Stimulated activated CD8-positive, alpha-beta memory T cell treated with anti-CD3 and anti-CD28 coated beads, Interleukin-12 subunit alpha, Interleukin-12 subunit beta, amount 100 ng/mL, for 1 hour (primary cell): ENCODE measurements at places on chromosomes 4 and X.

GRCh38 chr4:69828828-69829227 is 31.1 kb downstream of the SULT1E1 start:
- no peak for DNase-seq

DNA sequence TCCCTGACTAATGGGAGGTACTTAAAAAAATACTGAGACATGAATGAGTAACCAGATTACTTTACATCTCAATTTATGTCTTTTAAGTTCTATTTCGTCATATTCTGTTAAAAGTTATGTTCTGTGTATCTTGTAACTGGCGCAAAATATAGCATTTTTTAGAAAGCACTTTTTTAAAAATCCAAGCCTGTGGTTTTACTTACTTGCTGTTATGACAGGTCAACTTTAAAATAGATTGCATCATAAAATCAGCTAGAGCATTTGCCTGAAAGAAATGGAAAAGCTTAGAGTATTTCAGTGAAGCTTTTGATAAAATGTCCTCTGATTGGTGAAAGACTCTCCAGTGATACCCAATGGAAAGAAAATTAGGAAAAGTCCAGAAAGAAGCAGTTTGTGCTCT is 1892.3 kb upstream of the TENM3 start:
- DNase-seq = no peak

- DNase-seq = no peak
Measured at GRCh38 chr4:94338681-94339351, 3.8 kb downstream of the HPGDS start.

GRCh38 chr4:184833046-184833838 is 7.5 kb upstream of the ACSL1 start:
- no peak for DNase-seq

GRCh38 chr4:139241784-139242151 is 38.3 kb downstream of the MGARP start:
- DNase-seq = no peak

DNA sequence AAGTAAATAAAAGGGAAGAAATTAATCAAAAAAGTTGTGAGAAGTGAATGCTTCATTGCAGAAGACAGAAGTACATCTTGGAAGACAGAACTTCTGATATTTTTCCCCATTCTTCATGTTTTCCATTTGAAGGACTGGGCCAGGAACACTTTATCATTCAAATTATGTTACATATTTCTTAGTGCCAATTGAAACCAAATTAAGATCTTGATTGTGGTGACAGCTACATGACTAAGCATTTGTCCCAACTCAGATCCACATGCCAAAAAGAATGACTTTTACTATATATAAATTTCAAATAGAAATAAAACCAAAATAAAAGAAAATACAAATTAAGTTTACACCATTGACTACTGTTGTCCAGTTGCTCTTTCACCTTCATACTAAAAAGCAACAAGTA is 14.0 kb upstream of the FGF5 start:
- no peak for DNase-seq

- DNase-seq = no peak
Measured at GRCh38 chr4:164204434-164204833, 549.5 kb upstream of the SMIM31 start.

GRCh38 chrX:54166915-54167314 is 16.1 kb downstream of the FAM120C start:
- DNase-seq = no peak

- DNase-seq = no peak
Measured at GRCh38 chrX:68842351-68842750, 13.5 kb downstream of the EFNB1 start.

DNA sequence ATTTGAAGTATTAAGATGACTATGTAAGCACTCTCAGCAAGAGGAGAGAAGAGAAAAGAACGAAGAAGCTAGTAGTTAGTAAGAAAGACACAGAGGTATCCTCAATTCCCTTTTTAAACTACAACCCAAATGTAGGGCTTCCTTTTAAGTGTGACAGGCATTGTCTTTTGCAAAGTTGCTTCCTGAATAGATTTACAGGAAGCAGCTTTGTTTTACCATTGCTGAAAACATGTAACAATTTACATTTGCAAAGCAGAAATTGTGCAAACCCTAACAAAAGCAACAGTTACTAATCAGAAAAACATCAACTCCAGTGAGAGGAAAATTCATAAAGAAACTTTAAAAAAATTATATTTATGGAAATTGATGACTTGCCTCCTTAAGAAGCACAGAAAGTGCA is 96.4 kb downstream of the FAM13A start:
- DNase-seq = no peak

GRCh38 chrX:55159551-55159950 is 60.6 kb upstream of the PAGE5 start:
- no peak for DNase-seq

- DNase-seq = no peak
Measured at GRCh38 chrX:129144172-129145038, 378.9 kb downstream of the SMARCA1 start.

GRCh38 chrX:17374619-17375366 is at the start of gene NHS:
NHS (plus strand) TSS chrX:17375200; CDS start chrX:17375758, 558 bp downstream.
- DNase-seq = no peak

GRCh38 chr4:42628740-42629139 is 28.2 kb downstream of the ATP8A1 start:
- DNase-seq = no peak

DNA sequence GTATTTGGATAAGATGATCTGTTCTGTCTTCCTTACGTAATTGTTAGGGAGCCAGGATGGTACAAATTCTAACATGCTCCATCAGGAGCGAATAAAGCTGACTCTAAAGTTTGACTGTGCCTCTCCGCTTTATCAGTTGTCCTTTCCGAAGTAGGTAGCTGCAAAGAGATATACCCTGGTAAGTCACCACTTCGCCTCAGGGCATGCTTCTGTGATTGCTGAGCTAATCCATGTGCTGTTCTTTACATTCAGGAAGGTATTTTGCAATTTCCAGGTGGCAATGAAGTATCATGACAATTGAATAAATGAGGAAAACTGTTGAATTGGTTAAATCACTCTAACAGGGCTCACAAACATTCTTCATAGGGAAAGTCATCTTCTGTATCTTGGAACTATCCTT is 38.9 kb downstream of the KIT start:
- DNase-seq = no peak

GRCh38 chrX:7117587-7117986 is 29.9 kb upstream of the STS start:
- DNase-seq = no peak

- DNase-seq = no peak
Measured at GRCh38 chr4:28278676-28279075, 1418.0 kb downstream of the STIM2 start.

GRCh38 chr4:3530663-3531254 is 1.5 kb downstream of the LRPAP1 start:
- no peak for DNase-seq

GRCh38 chrX:11073381-11073780 is 37.8 kb upstream of the HCCS start:
- no peak for DNase-seq

GRCh38 chr4:80685214-80685613 is 345.3 kb upstream of the BMP3 start:
- no peak for DNase-seq

DNA sequence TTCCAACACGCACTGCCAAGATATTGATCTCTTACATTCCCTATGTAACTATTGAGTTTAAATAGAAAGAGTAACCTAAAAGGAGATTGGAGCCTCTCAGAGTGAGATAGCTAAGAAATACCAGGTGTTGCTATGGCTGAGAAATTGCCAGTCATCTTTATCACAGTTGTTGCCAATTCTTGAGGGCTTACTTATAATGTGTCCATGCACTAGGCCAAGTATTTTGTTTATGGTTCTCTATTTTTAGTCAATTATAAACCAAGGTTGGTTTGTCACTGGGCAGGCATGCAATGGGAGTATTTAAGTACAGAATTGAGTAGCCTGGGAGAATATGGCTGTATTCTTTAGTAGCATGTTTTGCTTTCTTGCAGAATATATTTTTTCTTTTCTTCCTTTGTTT is 201.6 kb downstream of the TEX13A start:
- no peak for DNase-seq

GRCh38 chrX:46704767-46705386 is 54.0 kb downstream of the SLC9A7 start:
- no peak for DNase-seq

- DNase-seq = no peak
Measured at GRCh38 chr4:141037446-141037845, 95.8 kb downstream of the RNF150 start.

- DNase-seq = no peak
Measured at GRCh38 chr4:73523126-73523525, 41.6 kb downstream of the AFM start.

- DNase-seq = peak; percentile 20
Measured at GRCh38 chr4:89254847-89255246, 52.8 kb downstream of the GPRIN3 start.

DNA sequence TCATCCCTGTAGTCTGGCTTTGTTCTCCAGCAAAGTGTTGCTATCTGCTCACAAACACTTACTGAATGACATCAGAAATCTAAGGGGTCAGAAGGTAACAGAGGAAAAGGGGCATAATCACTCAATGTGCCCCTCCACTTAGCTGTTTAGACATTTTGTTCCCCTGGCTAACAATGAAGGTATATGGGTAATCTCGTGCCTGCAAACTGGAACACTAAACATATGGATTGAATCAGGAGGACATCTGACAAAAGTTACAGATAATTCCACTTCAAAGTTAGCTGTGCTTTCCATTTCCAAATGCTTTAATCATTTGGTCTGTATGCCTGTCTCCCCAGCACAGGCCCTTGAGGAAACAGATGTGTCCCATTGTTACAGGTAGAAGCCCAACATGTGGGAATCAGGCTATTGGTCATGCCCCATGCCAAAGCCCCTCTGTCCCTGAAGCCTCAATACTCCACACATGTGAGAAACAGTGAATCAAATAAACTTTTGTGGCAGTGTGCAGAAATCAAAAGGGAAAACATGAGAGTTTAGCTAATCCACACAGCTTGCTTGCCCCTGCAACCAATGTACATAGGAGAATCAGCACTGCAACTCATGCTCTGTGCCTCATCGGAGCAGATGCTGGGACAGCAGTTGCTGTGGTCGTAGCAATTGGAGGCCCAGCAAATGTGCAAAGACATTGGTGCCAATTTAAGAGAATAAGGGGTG is 111.7 kb downstream of the RNF150 start:
- DNase-seq = no peak
